ENCODE measurements at places on chromosomes 1 and 21. TPM values are rescaled to one million over a fixed set of nuclear protein-coding genes. Genes with fewer than 3 reads are reported as not detected.

ALG14 gene
- polyA plus RNA-seq: 4.4 TPM

MATN1 gene
- polyA plus RNA-seq: not detected

VHLL gene
- not detected for polyA plus RNA-seq

FAM163A gene
- polyA plus RNA-seq: not detected

NHLH1 gene
- polyA plus RNA-seq: 1.0 TPM

GRCh38 chr1:70874818-70875217, 172.8 kb downstream of the PTGER3 start:
- DNase-seq: no peak

- no peak for DNase-seq
Measured at GRCh38 chr1:245363461-245364200, 208.8 kb downstream of the KIF26B start.

DNA sequence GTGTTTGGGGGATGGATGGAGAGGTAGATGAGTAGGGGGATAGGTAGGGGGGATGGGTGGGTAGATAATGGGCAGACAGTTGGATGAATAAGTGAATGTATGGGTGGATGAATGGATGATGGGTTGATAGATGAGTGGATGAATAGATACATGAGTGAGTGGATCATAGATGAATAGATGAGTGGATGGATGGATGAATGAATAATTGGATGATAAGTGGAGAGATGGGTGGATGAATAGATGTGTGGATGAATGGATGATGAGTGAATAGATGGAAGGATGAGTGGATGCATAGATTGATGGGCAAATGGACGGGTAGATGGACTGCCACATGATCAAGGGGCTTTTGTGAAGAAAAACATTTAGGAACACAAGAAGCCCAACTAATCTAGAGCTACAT, 133.3 kb upstream of the F3 start:
- no peak for DNase-seq

DNA sequence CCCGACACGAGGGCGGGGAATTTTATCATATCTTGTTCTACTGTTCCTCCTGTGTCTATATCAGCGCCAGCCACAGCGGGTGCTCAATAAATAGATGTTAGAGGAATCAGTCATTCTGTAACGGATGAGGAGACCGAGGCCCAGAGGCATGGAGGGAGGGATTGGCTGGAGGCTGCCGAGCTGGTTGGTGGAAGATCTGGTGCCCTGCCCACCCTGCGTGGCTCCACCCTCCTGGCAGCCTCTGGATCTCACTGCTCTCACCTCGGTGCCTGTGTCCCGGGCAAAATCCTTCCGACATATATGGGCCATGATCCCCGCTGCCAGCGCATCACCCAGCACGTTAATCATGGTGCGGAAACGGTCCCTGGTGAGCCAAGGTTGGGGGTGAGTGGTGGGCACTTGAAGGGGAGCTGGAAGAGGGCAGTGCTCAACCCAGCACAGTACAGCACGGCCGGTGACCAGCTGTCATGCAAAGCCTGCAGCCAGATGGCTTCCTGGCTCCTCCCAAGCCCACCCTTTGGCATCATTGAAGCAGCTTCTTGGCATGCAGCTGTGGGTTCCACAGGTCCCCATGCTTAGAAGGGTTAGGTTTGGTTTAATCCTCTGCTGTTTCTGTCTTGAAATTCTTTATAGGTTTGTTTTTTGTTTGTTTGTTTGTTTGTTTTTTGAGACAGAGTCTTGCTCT, 26.7 kb downstream of the PODN start:
- DNase-seq: no peak

DNA sequence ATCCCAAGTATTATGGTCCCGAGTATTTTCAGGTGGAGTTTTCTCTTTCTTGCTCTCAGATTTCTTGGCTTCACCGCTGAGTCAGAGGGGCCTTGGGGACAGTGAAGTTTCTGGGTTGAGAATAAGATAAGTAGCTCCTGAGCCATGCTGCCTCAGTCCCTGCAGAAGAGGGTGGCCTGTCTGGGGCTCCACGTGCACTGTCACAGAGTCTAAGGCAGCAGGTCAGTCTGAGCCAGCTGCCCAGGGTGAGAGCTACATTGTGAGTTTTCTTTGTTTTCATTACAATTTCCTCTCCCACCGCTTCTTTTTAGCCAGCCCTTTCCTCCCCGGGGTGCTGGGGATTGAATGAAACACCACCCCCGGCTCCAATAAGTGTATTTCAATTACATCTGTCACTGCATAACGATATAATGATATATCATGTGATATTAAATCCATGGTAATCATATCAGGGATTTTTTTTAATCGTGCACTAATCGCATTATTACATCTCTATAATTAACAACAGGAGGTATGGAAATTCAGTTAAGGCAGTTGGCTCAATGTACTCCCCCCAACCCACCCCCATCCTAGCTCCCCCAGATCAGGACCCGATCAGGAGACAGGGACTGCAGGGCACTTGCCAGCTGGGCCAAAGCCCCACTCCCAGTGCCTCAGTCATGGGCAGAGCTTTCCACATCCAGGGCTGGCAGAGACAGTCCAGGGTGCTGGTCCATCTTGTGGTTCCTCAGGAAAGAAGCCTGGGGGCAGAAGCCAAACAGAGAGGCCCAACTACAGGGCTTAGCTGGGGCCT, 43.7 kb downstream of the DMAP1 start:
- no peak for DNase-seq

DNA sequence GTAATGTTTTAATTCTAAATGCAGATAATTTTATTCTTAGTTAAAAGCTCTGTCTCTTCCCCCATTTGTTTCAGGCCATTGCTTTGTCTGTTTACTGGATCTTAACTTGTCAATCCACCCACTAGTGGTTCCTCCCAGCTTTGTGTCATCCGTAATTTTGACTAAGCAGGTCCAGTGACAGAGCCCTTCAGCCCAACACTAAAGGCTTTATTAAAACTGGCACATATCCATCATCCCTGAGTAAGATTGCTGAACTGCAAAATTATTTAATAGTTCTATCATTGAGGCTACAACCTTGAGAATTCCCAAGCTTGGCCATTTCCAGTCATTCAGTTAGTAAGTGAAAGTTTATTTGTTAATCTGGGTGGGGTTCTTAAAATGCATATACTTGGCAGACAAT, 96.7 kb downstream of the NGF start:
- DNase-seq: no peak

DNA sequence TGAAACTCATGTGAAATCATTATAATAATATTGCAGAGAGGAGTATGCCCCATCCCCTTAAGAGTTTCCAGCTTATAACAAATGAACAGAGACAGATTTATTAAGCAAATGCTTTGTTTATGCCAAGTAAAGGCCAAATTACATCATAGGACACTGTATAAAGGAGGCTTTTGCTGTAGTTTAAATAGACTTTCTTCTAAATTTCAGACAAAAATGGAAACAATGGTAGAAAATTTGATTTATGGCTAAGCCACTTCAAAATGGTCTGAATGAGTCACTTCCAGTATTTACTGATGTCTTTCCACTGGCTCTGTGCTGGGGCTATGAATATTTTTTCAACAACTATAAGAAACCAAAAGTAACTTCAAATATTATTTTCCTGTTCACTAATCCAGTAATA, 81.1 kb upstream of the ST6GALNAC5 start:
- no peak for DNase-seq

DNA sequence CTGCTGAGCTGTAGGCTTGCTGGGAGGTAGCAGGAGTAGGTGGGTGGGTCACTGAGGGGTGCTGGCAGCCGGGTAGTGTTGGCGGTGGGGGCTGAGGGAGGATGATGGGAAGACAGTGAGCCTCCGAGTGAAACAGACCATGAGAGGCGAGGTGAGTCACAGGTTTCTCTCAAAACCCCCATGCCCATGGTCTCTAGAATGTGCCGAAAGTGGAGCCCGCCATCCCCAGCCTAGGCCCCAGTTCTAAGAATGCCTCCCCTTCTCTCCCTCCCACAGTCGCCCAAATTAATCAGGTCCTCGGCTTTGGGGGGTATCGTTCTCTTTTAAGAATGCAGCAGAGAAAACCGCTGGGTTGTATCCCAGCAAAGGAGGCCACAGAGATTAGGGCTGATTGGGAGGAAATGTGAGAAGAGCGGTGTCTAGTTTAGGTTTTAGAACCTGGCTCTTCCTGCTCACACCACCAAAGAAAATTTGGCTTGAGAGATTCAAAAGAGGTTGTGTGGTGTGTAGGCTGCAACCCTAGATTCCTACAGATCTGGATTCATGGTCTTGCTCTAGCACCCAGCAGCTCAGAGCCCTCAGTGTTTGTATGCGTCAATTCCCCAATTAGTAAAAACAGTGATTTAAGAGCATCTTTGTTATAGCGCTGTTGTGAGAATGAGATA, 27.7 kb upstream of the IL19 start:
- DNase-seq: no peak

DNA sequence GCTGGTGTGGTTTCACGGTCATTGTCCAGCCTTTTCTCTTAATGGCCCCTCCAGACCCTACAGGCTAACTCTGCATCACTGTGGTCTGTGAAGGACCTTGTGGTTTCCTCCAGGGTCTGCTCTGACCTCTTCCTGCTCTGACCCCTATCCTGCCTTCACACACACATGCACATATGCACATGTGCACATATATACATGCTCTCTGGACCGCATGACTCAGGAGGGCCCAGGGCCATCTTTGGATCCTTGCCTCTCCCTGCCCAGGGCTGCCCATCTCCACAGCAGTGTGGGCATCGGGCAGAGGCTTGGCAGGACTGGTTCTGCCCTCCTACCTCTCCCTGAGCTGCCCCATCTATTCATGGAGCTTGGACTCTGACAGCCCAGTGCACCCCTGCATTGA, 510.9 kb downstream of the PTPRU start:
- no peak for DNase-seq

- DNase-seq: no peak
Measured at GRCh38 chr1:115642168-115643072, 650 bp downstream of the VANGL1 start.

DNA sequence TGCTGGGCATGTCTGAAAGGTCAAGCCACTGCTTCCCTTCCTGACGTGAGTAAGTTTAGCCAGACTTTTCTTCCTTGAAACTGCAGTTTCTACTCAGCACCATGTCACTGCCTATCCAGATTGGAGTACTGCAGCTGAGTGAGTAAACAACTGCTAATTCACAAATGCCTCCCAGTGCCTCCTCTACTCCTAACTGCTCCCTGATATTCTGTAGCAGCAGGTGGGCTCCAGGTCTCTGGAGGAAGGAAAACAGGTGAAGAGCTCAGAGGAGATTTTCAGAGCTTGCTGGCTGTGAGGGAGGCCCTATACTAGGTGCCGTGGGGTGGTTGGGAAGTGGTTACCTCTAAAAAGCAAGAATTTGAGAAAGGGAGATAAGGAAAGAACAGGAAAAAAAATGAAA, 96.5 kb downstream of the KIF14 start:
- DNase-seq: no peak

GRCh38 chr1:8551613-8552489, 233.9 kb downstream of the SLC45A1 start:
- DNase-seq: no peak

DNA sequence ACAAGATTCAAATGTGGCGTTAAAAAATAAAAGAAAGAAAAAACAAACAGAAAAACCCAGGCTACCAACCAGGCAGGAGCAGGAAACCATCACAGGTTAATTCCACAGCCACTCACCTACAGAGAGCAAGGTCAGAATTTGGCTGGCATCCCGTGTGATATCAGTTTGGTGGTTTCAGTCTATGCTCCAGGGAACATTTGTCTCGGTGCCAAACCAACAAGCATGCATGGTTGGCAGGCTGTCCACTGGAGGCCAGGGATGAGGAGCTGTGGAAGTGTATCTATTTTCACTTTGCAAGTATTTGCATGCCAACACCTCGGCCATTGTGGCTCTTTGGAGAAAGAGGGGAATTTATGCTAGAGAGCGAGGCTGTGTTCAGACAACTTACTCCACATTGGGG, 53.1 kb upstream of the PROX1 start:
- DNase-seq: no peak

DNA sequence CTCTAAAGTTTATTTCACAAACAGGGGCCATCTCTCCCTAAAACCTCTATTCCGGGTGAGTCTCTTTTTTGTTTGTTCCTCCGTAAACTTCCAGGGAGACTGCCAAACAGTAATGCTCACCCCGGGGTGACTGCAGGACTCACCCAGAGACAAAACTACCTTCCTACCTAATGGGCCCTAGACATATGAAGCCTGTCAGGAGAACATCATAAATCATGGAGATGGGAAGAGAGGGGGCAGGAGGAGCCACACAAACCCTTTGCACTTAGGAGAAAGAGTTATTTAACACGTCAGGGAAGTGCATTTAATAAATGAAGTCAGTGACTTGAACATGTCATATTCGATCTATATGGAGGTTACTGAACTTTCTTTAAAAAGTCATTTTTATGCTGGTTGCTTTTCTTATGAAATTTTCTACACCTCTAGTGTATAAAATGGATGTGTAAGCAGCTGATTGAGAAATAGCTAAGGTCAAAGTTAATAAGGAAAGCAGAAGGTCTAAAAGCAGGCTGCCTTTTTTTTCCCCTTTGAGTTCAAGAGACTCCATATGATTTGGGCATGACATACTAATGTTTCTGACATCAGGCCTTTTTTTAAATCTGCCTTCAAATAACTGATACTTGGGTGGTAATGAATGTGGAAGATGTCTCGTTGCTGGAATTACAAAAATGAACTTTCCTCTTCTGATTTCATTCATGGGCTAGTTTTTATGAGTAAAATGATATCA, 286.9 kb upstream of the USP25 start:
- DNase-seq: peak; percentile 17

GRCh38 chr1:85047472-85048295, 616 bp downstream of the MCOLN3 start:
- DNase-seq: no peak

DNA sequence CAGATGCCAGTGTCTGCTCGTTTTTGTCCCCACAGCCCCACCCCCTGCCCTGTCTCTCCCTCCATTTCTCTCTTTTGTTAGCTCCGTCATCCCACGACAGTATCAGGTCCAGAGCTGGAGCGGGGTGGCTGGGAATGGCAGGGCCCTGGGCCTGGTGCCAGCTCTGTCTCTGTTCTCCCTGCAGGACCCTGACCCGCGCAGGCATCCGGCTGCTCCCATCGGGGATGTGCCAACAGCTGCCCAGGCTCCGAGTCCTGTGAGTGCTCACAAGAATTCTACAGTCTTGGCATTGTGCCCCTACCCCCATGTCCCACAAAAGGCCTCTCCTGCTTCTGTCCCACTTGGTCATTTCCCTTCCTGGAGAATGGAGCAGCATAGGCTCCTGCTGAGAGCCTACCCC, 37.4 kb downstream of the UBE2T start:
- no peak for DNase-seq

DNA sequence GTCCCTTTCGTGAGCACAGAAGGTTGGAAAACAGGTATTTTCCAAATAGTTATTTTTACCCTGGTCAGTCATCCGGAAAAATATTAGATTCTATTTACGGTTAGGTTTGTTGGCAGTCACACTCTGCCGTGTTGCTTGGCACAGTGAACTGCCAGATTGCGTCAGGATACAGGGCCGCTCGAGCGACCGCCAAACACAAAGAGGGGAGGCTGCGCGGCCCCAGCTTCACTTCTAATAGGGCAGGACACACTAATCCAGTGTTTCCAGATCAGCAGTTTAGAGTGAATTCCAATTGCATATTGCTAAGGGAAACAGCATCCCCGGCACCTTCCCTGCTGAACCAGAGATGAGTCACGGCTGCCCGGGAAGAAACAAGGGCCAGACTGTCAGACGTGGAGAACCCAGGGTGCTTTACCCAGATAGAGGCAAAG, 22.9 kb downstream of the UMODL1 start:
- peak; percentile 33 for DNase-seq

GRCh38 chr1:87666681-87667080, 338.0 kb downstream of the LMO4 start:
- DNase-seq: no peak
